ENCODE measurements at places on chromosomes 3 and 15. TPM values are rescaled to one million over a fixed set of nuclear protein-coding genes. Genes with fewer than 3 reads are reported as not detected.

- H3K4me1 ChIP-seq: peaks cover 15% of the 10 kb centered on the region
- peaks cover 14% of the 10 kb centered on the region for H3K36me3 ChIP-seq
- H3K4me3 ChIP-seq: no peak overlapping the region
- no peak overlapping the region for H3K27ac ChIP-seq
- DNase-seq: no peak
These were observed 9.2 kb upstream of the MST1R start for GRCh38 chr3:49912881-49913281.

DNA sequence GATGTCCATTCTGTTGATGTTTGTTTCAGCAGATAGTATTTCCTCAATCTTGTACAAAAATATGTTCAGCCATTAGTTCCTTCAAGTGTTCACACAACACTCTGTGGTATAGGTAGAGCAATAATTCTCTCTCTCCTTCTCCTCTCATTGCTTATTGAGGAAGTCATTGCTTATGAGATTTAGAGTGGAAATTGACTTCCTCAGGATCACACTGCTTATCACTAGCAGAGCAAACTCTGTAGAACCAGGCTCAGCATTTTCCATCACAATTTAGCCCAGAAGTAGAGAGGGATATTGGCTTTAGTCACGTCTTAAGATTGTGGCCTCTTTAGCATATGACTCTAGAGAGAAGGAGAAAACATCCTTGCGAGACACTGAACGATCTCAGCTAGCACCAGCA lies 31.2 kb downstream of the RAB11A start:
- peaks cover 83% of the 10 kb centered on the region for H3K36me3 ChIP-seq
- no peaks in the 10 kb centered on the region for H3K27me3 ChIP-seq
- H3K27ac ChIP-seq: no peak overlapping the region
- no peak for DNase-seq
- H3K4me3 ChIP-seq: no peak overlapping the region

DNA sequence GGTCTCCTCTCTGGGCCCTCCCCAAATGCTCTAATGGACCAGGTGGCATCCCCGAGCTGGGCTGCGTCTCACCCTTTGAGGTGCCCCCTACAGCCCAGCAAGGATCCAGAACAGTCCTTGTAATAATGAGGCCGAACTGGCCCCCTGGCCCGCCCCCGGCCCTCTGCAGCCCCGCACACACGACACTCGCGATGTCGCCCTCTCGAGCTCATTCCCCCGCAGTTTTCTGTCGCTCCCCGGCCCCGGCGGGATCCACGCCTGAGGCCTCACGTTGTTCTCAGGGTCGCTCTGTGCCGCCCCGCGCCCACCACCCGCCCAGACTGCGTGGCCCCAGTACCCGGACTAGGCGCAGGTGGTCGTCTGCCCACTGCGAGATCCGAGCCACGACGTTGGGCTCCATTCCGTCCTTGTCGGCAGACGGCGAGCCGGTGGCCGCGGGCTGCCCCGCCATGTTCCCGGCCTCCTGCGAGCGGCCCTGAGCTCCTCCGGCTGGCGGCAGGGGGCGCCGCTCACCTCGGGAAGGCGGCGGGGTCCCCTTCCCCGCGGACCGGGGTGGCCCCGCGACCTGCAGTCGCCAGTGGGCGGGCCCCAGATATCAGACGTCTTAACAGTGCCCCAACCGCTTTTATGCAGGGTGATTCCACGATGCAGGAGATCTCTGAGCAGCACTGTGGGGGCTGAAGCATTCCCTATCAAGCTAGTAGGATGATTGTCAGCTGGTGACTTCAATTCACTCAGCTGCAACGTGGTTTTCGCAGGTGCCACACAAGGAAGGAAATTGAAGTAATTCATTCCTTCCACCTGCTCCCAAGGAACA lies at the start of gene C3orf33:
Gene C3orf33, minus strand, starts transcription at position 477 of the 817 bp plus-strand sequence. Its CDS starts 26 bp downstream, at position 451.
- H3K4me3 ChIP-seq: peak within 1 kb of the TSS; percentile 74
- H3K36me3 ChIP-seq: no peaks in the 10 kb centered on the region
- peak within 1 kb of the TSS; percentile 82 for H3K27ac ChIP-seq
- DNase-seq: no peak
- peaks cover 3% of the 10 kb centered on the region for H3K4me1 ChIP-seq

DNA sequence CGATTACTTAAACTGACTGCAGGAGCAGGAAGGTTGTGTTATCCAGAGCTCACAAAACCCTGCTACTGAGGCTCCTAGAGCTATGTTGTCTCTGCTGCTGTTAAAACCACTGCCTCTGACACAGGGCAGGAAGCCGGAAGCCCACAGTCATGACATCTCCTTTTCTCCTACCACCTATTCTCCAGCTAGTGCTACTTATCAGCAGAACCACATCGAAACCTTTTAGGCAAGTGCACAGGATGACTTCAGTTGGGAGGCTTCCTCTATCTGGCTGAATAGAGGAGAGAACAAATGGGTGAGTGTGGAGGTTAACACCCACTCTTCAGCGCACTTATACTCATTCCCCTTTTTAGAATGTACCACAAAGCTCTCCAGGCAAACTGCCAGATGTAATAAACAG lies 638.0 kb downstream of the OTOL1 start:
- H3K27me3 ChIP-seq: no peaks in the 10 kb centered on the region
- H3K27ac ChIP-seq: no peak overlapping the region
- no peak overlapping the region for H3K4me3 ChIP-seq
- H3K36me3 ChIP-seq: no peaks in the 10 kb centered on the region
- no peak for DNase-seq

DNA sequence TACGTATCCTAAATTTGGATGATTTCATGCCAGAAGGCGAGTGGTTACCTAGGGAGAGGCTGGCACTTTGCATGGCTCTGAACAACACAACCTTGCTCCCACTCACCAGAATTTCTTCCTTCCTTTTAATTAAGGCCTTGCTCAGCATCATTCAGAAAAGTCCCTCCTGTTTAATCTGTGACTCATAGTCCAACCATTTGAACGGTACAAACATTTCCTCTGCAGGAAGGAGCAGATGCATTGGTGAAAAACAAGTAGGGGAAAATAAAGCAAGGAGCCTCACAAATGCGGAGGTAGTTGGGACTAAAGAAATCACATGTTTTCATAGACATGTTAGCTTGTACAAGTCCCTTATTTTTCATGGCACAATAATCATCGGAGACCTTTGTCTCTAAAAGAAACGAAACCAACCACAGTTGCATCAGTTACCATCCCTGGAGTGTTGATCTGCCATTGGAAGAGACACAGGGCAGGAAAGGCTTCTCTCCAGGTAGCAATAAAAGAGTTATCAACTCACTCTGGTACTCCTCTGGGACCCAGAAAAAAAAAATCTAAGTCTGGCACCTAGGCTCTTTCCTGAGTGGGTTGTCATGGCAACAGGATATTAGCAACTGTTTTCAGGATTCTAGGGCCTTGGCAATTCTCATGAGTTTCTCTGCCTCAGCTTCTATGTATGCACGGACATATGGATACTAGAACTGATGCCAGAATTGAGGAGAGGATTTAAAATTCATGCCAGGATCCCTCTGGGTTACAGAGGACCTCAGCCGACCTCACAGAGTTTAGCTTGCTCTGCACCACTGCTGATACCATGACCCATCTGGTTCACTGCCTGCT lies 255.4 kb upstream of the ARPP21 start:
- H3K4me1 ChIP-seq: no peaks in the 10 kb centered on the region
- no peak overlapping the region for H3K4me3 ChIP-seq
- H3K27me3 ChIP-seq: no peaks in the 10 kb centered on the region

GRCh38 chr3:40741729-40742128 lies 217.0 kb downstream of the ZNF621 start:
- no peaks in the 10 kb centered on the region for H3K27me3 ChIP-seq
- H3K4me1 ChIP-seq: no peaks in the 10 kb centered on the region
- no peak for DNase-seq
- no peak overlapping the region for H3K4me3 ChIP-seq
- no peaks in the 10 kb centered on the region for H3K36me3 ChIP-seq

DNA sequence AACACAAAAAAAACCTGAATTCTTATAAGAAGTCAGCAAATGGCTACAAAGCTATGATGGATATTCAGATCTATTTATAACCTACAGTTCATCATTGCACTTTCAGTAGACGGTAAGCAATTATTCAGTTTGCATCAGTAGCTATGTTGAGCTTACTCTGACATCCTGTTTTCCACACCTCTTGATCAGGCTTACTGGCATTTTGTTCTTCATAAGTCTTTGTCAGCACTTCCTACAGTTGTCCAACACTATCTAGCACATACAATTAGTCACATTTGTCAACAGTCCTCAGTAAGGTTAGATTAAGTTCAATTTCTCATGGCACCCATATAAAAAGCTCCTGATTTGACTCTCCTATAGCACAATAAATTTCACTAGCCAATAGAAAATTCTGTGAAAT lies 71.2 kb upstream of the ST3GAL6 start:
- no peaks in the 10 kb centered on the region for H3K27me3 ChIP-seq
- no peaks in the 10 kb centered on the region for H3K4me1 ChIP-seq
- no peak for DNase-seq
- H3K36me3 ChIP-seq: no peaks in the 10 kb centered on the region
- no peak overlapping the region for H3K4me3 ChIP-seq

DNA sequence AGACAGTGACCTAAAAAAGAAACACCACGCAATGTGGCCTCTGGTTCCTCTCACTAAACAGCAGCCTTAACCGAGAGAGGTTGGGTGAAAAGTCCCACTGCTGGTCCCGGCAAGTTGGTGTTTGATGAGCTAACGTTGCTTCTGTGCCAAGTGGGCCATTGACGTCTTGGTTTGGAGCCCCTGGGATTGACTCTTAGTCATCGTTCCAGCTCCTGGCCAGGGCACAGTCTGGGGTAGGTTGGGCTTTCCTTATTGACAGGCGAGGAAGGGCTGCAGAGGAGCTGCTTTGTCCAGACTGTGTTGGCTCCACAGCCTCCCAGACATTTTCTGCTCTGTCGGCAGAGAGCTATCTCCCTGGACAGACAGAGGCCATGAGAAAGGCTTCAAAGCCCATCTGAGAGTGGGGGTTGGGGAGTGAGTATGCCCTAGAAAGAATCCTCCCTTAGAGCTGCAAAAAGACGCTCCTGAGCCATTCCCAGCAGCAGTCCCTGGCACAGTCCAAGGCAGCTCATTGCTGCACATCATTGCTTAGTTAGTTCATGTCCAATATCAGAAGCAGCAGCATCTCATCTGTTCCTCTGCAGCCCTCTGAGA lies 28.6 kb upstream of the C3orf80 start:
- H3K4me1 ChIP-seq: no peaks in the 10 kb centered on the region
- H3K27me3 ChIP-seq: no peaks in the 10 kb centered on the region
- no peak overlapping the region for H3K27ac ChIP-seq

GRCh38 chr3:12237912-12238650 lies 50.8 kb upstream of the PPARG start:
- peaks cover 12% of the 10 kb centered on the region for H3K4me1 ChIP-seq
- H3K27ac ChIP-seq: no peak overlapping the region
- H3K4me3 ChIP-seq: no peak overlapping the region
- H3K27me3 ChIP-seq: no peaks in the 10 kb centered on the region

DNA sequence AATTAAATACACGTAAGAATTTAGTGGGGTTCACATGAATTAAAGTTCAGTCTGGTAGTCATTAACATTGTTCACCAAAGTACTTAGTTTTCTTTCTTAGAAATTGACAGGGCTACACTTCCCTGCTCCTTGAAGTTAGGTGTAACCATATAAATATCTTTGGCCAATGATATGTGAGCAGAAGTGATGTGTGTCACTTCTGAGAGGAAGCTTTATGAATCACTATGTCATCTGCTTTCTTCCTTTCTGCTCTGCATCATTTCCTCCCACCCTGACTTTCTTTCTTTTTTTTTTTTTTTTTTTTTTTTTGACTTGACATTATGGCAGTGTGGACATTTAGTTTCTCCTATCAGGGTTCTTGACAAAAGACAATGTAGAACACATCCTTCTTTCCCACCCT lies 156.2 kb upstream of the COL8A1 start:
- H3K27me3 ChIP-seq: no peaks in the 10 kb centered on the region
- H3K4me3 ChIP-seq: no peak overlapping the region
- no peak for DNase-seq
- H3K27ac ChIP-seq: no peak overlapping the region
- H3K36me3 ChIP-seq: no peaks in the 10 kb centered on the region
- no peaks in the 10 kb centered on the region for H3K4me1 ChIP-seq

GRCh38 chr3:45537970-45538640 lies 56.4 kb upstream of the LIMD1 start:
- H3K36me3 ChIP-seq: no peaks in the 10 kb centered on the region
- no peaks in the 10 kb centered on the region for H3K27me3 ChIP-seq
- peak overlapping the region; percentile 72 for H3K27ac ChIP-seq
- no peaks in the 10 kb centered on the region for H3K4me1 ChIP-seq

DNA sequence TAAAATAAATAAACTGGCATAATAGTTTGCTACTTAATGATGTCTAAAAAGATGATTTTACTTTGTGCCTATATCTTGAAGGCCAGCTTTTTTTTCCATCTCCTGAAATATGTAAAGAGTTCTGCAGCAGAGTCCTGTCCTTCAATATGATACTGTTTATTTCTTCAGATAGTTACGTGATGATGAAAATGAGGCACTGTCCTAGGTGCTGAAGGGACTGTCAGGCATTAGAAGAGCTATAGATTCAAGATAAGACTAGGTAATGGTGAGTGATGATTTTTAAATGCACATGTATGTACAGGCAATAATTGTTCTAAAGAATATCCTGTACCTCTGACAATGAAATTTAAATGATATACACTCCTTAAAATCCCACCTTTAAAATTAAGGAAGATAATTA lies 326.9 kb upstream of the DNAJC19 start:
- no peak overlapping the region for H3K27ac ChIP-seq
- H3K27me3 ChIP-seq: no peaks in the 10 kb centered on the region
- H3K4me1 ChIP-seq: no peaks in the 10 kb centered on the region
- no peaks in the 10 kb centered on the region for H3K36me3 ChIP-seq

DNA sequence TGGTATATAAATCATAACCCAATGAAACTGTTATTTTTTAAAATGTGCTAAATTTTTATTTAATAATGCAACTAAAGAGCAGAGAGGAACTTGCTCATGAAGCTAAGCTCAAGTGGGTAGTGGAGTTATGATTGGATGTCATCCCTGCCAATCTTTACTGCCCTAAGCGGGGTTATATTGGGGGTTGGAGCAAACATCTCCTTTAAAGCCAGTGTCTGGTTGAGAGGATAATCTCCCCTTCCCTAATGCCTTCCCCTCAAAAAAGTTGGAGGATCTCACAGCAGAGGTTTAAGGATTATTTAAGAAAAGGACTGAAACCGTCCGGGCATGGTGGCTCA lies 32.1 kb upstream of the CLASP2 start:
- no peak overlapping the region for H3K4me3 ChIP-seq
- no peaks in the 10 kb centered on the region for H3K36me3 ChIP-seq
- H3K27me3 ChIP-seq: no peaks in the 10 kb centered on the region
- no peak for DNase-seq
- no peaks in the 10 kb centered on the region for H3K4me1 ChIP-seq
- no peak overlapping the region for H3K27ac ChIP-seq

GRCh38 chr15:57538821-57539220 lies 52.9 kb upstream of the MYZAP start:
- H3K4me1 ChIP-seq: no peaks in the 10 kb centered on the region
- no peak overlapping the region for H3K4me3 ChIP-seq

RBM15B gene
- 26.4 TPM for total RNA-seq

THBS1 gene
- total RNA-seq: 86.2 TPM

TMED3 gene
- total RNA-seq: 128 TPM

C15orf62 gene
- total RNA-seq: 14.5 TPM

CDCP1 gene
- 35.7 TPM for total RNA-seq

ZMYND10 gene
- not detected for total RNA-seq

SKOR1 gene
- 0.09 TPM for total RNA-seq

TERB2 gene
- total RNA-seq: not detected

FAM81A gene
- 2.8 TPM for total RNA-seq

GNAT1 gene
- total RNA-seq: not detected

Data from esophagus squamous epithelium (tissue), 5 donors.